Midbrain (tissue), 1 donor: ENCODE measurements at places on chromosomes 5 and 9.

DNA sequence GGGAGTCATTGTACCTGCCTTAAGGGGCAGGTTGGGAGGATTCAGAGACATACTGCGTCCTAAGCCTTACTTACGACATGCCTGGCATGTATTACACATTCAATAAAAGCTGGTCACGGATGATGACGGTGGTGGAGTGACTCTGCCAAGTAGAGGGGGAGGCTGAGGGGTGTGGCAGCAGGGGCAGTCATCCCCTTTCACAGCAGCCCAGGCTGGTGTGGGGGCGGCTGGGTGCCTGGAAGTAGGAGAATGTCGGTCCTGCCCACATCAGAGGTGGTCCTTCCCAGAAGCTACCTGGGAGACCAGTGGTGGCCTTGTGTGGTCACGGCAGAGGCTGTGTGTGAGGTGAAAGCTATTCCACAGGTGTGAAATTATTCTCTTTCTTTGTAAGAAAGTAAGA lies 8.9 kb downstream of the ZBTB34 start:
- DNase-seq: no peak

DNA sequence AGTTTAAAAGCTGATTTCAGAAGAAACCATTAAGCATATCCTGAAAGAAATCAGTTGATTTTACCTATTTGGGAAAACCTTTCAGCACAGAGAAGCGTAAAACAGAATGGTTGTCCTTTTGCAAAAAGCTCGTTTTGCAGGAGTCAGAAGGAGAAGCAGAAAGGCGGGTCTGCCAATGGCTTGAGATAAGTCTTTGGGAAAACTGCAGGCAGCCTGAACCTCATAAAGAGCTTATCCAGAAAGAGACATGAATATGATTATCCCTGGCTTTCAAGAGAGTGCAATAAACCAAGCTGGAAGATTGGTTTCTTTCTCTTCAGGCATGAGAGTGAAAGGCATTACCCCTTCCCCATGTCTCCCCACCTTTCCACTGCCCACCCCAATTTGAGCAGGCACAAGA lies 353.3 kb downstream of the ARHGEF28 start:
- DNase-seq: no peak

- no peak for DNase-seq
These were observed 427.7 kb downstream of the CDK5RAP2 start for GRCh38 chr9:120152295-120152694.

- DNase-seq: no peak
These were observed 3.0 kb upstream of the CCNG1 start for GRCh38 chr5:163434401-163434866.

DNA sequence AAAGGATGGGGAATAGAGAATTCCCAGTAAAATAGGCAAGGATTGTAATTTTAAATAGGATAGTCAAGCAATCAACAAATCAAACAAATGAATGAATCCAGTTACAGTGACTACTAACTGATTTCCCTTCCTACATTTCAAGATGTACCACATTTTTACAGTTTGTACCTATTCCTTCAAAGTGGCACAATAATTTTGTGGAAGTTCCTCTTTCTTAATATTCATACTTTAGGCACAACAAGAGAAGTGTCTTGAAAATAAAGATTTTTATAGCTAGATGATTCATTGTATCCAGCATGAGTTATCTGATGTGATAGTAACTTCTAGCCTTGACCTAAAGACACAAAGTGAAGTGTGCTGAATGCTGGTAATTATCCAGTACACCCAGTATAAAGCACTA lies 122.2 kb upstream of the ACOT12 start:
- no peak for DNase-seq

DNA sequence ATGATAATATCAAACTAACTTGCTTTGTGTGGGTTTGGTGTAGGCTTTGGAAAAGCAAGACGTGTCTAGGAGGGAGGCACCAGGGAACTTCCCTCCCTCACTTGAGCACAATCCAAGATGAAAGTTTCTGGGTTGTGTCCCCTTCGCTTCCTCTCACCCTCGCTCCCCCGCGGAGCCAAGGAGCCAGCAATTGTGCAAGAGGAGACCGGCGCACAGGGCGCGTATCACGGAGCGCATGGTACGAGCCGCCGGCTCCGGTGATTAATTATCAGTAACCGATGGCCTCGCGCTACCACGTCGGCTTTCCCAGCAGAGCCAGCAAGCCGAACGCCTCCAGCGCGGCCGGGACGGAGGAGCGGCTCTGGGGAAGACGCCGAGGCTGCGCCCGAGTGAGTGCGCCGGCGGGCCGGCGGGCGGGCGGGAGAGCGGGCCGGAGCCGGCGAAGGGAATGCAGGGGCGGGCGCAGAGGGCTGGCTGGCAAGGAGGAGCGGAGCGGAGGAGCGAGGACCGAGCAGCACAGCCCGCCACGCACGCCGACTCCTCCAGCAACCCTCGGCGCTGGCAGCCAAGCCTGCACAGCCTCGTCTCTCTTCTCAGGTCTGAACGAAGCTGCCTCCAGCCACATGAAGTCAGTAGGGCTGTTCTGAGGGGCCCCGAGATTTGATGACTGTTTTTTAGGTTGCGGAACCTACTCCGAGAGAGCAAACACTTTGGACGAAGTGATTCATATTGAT lies 143.6 kb downstream of the BNC2 start:
- DNase-seq: peak; percentile 35

GRCh38 chr9:133490865-133491655 lies 12.2 kb upstream of the SLC2A6 start:
- no peak for DNase-seq

DNA sequence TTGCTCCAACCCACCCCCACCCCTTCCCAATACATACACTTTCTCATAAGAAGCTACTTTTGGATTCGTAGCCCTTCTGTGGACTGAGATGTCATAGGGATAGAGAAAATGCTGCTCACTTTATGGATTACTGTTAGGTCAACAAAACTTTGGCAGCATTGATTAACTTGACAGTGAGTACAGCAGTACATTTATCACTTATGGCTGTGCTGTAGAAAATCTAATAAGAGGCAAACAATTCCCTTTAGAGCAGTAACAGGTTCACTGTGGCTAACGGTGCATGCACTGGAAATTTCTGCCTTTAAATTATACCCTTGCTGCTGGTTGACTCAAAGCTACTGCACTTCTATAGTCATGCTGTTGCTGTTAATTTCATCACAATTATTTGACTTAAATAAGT lies 59.2 kb downstream of the PPIC start:
- DNase-seq: no peak

GRCh38 chr9:15333376-15333881 lies 26.4 kb upstream of the TTC39B start:
- no peak for DNase-seq

- DNase-seq: no peak
These were observed 8.6 kb downstream of the UCK1 start for GRCh38 chr9:131522257-131523085.

- no peak for DNase-seq
These were observed 153.0 kb upstream of the HMHB1 start for GRCh38 chr5:143658956-143659355.

GRCh38 chr5:60649288-60649917 lies 50.6 kb downstream of the DEPDC1B start:
- peak; percentile 44 for DNase-seq

- DNase-seq: no peak
These were observed 148.7 kb downstream of the LURAP1L start for GRCh38 chr9:12923468-12924009.

DNA sequence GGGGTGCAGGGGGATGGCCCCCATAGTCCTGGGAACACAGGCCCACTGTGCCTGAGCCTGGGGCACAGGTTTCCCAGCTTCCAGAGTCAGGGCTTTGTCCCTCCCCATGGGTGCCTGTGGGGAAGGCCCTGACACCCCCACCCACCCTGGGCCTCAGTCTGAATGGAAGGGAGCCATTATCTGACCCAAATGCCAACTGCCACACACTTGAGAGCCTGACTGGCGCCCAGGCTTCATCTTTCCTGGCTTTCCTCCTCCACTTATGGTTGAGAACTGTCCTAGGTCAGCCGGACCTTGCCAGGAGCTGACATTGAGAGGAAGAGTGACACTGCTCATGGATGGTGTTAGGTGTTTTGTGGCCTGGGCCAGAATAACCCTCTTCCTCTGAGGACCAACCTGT lies 24.0 kb downstream of the SH3PXD2B start:
- DNase-seq: no peak

- peak; percentile 34 for DNase-seq
These were observed 5.6 kb downstream of the OTULINL start for GRCh38 chr5:14587150-14587549.

DNA sequence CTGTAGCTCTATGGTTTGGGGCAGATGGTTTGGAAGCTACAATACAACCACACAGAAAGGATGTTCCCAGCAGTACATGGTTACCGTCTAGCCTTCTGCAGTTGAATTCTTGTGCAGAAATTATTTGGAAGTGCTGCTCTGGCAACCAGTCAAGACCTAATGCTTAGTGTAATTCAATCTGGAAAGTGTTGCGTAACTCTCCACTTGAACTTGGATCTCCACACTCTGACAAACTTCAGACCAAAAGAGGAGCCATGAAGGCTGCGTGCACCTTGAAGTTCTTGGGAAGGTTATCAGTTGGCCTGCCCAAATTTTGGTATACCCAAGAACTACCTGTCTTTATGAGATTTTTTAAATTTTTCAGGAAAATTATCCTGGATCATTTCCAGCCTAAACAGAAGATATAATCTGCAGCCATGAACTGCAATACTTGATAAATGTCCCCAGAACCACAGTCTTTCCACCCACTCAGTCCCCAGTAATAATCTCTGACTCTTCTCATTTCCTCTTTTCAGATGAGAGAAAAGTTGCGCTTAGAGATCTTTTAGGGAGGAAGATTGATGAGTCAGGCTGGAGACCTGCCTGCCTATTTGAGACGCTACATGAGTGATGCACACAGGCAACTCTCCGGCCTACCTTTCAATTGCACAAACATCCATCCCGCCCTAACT lies 159.9 kb downstream of the FANCC start:
- DNase-seq: no peak

- peak; percentile 44 for DNase-seq
These were observed 27.5 kb downstream of the ZNF474 start for GRCh38 chr5:122156724-122157325.

GRCh38 chr9:35664531-35665470 lies at the start of gene ARHGEF39:
TSS of gene ARHGEF39 (minus strand) at chr9:35665195. CDS start at chr9:35665169, 26 bp downstream.
- DNase-seq: peak; percentile 62

GRCh38 chr5:67799732-67800234 lies 415.8 kb upstream of the PIK3R1 start:
- no peak for DNase-seq

DNA sequence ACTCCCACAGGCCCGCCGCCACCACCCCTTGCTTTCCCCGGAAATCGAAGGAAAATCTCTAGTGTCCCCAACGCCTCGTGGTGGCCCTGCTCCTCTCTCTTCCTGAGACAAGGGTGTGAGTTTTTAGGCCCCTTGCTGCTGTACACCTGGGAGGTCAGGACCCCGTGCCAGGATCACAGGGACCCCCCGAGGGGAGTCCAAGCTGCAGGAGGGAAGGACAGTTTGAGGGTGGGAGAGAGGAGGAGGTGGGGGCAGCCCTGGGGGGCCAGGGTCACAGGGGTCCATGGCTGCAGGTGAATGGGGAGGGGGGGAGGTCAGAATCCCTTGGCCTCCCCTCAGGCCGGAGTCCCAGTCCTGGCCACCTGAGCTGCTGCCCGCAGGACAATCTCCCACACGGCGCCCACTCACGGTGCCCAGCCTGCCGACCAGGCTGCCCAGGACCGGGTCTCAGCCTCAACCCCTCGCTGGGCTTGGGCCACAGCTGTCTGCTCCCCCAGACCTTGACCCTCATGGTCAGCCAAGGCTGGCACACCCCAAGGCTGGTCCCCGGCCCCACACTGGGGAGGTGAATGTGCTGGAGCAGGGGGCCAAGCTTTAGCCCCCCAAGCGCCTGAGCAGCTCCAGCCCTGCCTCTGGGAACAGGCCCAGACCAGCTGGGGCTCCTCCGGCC lies 19.9 kb downstream of the TPPP start:
- DNase-seq: no peak

DNA sequence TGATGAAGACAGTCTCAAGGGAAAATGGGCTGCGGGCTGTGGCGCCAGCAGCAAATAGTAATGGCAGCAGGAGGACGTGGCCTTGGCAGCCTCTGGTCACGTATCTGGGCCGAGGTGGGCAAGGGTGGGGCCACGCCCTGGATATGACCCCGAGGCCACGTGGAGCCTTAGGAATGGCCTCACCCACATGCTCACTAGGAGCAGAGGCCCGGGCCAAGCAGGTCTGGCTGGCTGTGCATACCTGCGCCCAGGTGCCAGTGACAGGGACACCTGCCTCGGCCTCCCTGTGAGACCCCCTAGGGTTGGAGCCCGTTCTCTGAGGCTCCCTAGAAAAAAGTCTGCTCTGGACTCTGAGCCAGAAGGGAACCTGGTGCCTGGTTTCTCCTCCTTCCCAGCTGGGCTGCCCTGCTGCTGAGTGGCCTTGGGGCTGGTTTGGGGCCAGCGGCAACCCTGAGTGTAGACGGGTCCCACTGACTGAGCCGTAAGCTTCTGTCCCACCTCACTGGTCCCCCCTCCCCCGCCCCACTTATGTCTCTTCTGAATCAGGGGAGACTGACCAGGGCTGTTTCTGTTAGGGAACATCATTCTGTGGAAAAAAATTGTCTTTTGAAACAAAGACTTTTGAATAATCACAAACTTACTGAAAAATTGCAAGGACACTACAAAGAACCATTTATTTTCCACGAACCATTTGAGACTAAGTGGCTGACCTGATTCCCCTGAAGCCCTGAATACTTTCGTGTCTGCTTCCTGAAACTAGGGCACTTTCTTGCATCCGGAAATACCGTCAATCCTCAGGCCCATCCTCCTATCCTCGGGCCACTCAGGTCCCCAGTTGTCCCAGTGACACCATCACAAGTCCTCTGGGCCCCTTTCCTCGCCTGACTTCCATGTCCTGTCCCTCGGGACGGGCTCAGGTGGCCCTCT lies 60.8 kb downstream of the WNK2 start:
- no peak for DNase-seq

DNA sequence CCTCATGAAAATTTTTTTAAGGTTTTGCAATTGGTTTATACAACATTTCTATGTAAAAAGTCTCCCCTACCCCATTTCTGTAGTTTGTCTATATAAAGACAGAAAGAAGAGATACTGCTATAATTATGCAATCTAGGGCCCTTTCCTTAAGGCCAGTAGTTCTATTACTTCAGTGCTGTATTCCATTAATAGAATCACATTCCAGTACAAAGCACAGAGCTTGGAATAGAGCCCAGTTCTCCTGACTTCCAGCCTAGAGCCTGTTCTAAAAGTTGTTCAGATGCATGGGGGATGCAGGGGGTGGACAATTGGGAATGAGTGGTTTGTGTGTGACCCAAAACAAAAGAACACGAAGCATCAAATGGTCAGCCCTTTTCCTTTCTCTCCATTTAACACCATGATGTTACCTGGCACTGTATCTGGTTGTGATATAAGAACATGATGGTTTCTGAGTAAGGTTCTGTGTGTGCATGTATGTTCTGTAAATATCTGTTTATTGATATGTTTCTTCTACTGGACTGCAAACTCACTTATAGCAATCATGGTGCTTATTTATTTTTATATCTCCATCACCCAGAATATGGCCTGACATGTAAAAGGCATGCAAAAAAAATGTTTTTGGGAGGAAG lies 8.2 kb upstream of the GRAMD2B start:
- DNase-seq: peak; percentile 64

- DNase-seq: no peak
These were observed 54.8 kb downstream of the MYO10 start for GRCh38 chr5:16881251-16881650.
